ENCODE measurements at places on chromosomes 2 and 18. TPM values are rescaled to one million over a fixed set of nuclear protein-coding genes. Genes with fewer than 3 reads are reported as not detected.

Gene IL1RN
- total RNA-seq: 1.1 TPM

Gene L3MBTL4
- not detected for total RNA-seq

Gene COL4A4
- 1.1 TPM for total RNA-seq

Gene UGT1A5
- not detected for total RNA-seq

Gene TMEM163
- total RNA-seq: not detected

Gene GALNT5
- 11.4 TPM for total RNA-seq

Gene COL6A3
- total RNA-seq: 1,372 TPM

Gene DLX2
- 0.72 TPM for total RNA-seq

Gene SCN2A
- total RNA-seq: 18.5 TPM

Gene SCN7A
- under 0.01 TPM for total RNA-seq

Gene PLGLB2
- total RNA-seq: not detected

Gene MAP3K19
- not detected for total RNA-seq

Gene ASB18
- not detected for total RNA-seq

Gene MAL
- total RNA-seq: not detected

Gene RAB17
- 0.54 TPM for total RNA-seq

Gene MAPK4
- total RNA-seq: not detected

Gene CYP27A1
- total RNA-seq: 10.5 TPM

Gene GKN1
- total RNA-seq: not detected

Gene PTPN18
- 25.8 TPM for total RNA-seq

Gene PDE1A
- 34.9 TPM for total RNA-seq

Gene TEX44
- not detected for total RNA-seq

Gene ONECUT2
- under 0.01 TPM for total RNA-seq

Gene BMP10
- not detected for total RNA-seq

Gene ANO7
- total RNA-seq: 1.1 TPM

Gene AQP12B
- total RNA-seq: not detected

Gene PCARE
- total RNA-seq: under 0.01 TPM

Gene DCDC2C
- total RNA-seq: not detected

Gene KCNG2
- total RNA-seq: not detected

Gene CCDC150
- 19.7 TPM for total RNA-seq

Gene IL18RAP
- 0.09 TPM for total RNA-seq

Gene LRRTM4
- 1.5 TPM for total RNA-seq

Gene IRS1
- 29.7 TPM for total RNA-seq

Gene CCDC85A
- 0.45 TPM for total RNA-seq

Gene ANKRD30B
- 2.7 TPM for total RNA-seq

Gene C1GALT1C1L
- total RNA-seq: 0.36 TPM

Gene PROKR1
- not detected for total RNA-seq

Gene PRSS56
- total RNA-seq: not detected

Gene MSH2
- 13.7 TPM for total RNA-seq

Gene GPR155
- total RNA-seq: 1.6 TPM

Gene LIMS4
- total RNA-seq: 4.7 TPM

Gene TMEM247
- not detected for total RNA-seq

Gene LYG1
- total RNA-seq: 0.09 TPM

Gene COL4A3
- total RNA-seq: 1.3 TPM
